ENCODE measurements at places on chromosomes 5 and 9.

GRCh38 chr9:133696071-133696472, 42.1 kb downstream of the SARDH start:
- H3K36me3 ChIP-seq = no peaks in the 10 kb centered on the region
- H3K4me3 ChIP-seq = no peak overlapping the region
- no peak for DNase-seq
- peaks cover 14% of the 10 kb centered on the region for H3K4me1 ChIP-seq

DNA sequence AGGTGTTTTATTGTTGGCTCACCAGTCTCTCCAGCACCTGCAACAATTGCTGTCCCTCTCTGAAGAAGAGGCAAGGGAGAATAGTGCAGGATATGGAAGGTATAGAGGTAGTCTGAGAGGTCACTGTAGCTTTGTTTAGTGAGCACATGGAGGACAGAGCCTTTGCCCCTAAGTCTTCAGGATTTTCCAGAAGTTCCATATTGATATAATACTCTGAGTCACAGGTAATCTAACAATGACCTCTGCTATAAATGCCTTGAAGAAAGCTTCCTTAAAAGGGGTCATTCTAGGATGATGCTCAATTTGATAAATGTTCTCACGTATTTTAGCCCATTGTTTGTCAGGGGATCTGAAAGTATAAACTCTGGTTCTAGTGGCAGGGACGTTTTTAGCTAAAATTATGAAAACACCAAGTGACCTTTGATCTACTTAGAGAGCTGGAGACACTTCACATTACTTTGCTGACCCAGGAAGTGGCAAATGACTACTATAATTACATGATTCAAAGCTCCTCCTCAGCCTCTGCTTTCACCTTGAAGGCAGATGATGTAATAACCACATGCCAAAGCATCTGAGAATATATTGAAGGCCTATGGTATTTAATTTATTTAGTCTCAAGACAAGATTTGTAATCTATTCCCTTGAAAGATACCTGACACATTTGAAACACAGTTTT, 366.9 kb upstream of the NUDT12 start:
- H3K36me3 ChIP-seq = no peaks in the 10 kb centered on the region
- no peaks in the 10 kb centered on the region for H3K27me3 ChIP-seq
- peak; percentile 25 for DNase-seq
- H3K4me1 ChIP-seq = no peaks in the 10 kb centered on the region

- H3K27me3 ChIP-seq = no peaks in the 10 kb centered on the region
- no peak overlapping the region for H3K27ac ChIP-seq
- no peak overlapping the region for H3K4me3 ChIP-seq
- H3K36me3 ChIP-seq = no peaks in the 10 kb centered on the region
- no peaks in the 10 kb centered on the region for H3K4me1 ChIP-seq
These were observed 72.3 kb downstream of the C9orf153 start for GRCh38 chr9:86187121-86187520.

DNA sequence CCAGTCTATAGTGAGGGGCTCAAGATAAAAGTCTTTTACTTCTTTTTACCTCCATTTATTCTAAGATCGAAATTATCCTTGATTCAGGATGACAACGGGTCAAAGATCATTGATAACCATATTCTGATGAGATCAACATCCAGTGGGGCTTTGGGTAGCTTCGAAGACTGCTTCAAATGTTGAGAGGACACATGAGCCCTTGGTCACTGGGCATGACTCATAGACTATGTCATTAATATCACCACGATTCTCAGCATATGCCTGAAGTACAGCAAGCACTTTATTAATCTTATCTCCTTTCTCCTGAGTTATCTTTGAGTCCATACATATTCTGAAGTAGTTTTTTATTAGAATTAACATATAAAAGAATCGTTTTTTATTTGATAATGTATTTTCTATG, 117.1 kb upstream of the DAB2 start:
- no peak overlapping the region for H3K27ac ChIP-seq
- no peaks in the 10 kb centered on the region for H3K36me3 ChIP-seq
- H3K27me3 ChIP-seq = no peaks in the 10 kb centered on the region
- no peak overlapping the region for H3K4me3 ChIP-seq
- DNase-seq = peak; percentile 12

DNA sequence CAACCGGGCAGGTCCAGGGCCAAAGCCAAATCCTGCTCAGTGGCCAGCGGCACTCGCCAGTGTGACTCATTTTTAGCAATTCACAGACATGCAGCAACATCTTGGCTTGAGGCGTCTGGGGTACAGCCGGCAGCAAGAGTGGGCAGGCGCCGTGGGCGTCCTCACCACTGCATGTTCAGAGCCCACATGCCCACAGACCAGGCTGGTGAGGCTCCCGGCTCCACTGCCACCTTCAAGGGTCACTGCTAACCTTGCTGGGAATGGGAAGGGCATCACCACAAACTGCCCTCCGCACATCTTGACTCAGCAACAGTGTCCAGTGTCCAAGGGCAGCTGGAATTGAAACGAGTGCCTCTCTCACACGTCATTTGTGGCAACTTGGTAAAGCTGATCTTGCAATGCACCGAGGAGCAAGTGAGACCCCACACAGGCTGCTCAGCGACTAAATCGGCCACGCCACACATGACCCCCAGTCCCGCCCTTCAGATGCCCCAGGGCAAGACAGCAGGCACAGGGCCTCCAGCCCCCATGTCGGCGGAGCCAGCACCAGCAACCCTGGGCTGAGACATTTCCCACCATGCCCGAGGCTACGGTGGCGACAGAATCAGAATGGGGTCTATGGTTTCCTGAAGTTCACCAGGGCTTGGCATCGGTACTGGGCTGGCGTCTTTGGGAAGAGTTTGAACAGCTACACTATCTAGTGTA, 140.3 kb downstream of the ROR2 start:
- H3K27ac ChIP-seq = no peak overlapping the region
- H3K4me3 ChIP-seq = no peak overlapping the region
- peaks cover 3% of the 10 kb centered on the region for H3K27me3 ChIP-seq
- peak; percentile 48 for DNase-seq

DNA sequence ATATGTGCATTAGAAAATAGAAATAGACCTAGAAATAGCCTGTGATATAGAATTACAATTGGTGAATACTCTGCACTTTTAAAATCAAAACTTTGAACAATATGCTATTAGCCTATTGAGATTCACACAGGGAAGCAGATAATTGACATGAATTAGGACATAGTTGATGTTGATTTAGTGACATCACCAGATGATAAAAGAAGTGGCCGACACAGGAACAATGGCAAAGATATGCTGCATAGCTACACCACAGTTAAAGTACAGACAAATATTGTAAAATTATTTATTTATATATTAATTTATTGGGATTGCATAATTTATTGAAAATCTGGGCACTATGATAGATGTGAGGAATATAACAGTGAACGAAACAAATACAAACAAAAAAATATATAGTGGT, 261.5 kb upstream of the CCNH start:
- no peak overlapping the region for H3K27ac ChIP-seq
- no peaks in the 10 kb centered on the region for H3K36me3 ChIP-seq
- no peaks in the 10 kb centered on the region for H3K27me3 ChIP-seq
- H3K4me1 ChIP-seq = no peaks in the 10 kb centered on the region

DNA sequence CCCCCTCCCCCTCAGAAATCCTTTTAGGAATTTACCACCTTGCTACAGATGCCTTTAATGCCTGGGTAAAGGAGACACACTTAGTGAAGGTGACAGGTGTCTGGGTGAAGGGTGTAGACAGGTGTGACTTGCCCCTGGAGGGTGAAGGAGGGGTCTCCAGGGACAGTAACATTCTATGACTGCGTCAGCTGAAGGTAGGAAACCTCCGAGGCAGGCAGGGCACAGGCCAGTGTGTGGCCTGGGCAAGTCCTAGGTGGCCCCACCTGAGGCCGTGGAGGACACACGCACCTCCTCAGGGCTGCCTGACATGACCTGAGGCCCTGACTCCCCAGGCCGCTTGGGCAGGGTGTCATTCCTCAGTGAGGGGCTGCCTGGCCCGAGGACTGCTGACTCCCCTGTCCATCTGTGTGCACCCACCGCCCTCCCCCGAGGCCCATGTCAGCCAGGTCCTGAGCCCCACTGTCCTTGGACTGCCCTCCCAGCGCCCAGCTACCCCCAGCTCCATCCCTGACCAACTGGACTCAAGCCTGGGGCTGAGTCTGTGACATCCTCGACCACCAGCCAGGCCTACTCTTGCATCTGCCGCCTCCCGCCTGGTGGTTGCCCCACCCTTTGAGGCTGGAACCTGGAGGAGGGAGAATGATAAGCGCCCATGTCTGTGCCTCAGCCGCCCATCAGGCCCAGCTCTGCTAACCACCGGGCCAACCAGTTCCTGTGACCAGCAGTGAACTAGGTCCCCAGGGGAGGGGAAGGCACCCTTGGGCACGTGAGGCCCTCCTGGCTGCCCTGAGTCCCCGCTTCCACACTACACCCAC, 18.4 kb downstream of the CARD19 start:
- H3K4me1 ChIP-seq = peaks cover 8% of the 10 kb centered on the region
- no peak for DNase-seq
- H3K36me3 ChIP-seq = peaks cover 3% of the 10 kb centered on the region
- no peaks in the 10 kb centered on the region for H3K27me3 ChIP-seq

DNA sequence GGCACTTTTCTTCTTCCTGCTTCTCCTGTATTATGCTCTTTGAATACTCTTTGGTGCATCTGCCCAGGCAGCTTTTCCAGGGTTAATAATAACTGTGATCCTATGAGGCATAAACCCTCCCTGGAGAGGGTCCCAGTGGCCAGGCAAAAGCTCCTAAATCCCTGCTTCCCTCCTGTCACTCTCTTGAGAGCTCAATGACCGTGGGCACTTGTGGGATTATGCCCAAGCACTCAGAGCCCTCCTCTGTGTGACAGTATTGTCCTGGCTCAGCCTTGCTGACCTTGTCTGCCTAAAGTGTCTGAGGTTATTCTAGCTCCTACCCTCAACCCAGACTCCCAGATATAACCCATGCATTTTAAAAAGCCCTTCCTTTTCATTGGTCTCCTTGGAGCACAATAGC, 51.9 kb downstream of the GALNT10 start:
- H3K4me3 ChIP-seq = no peak overlapping the region
- no peak for DNase-seq
- no peak overlapping the region for H3K27ac ChIP-seq
- H3K36me3 ChIP-seq = no peaks in the 10 kb centered on the region
- H3K4me1 ChIP-seq = no peaks in the 10 kb centered on the region
- no peaks in the 10 kb centered on the region for H3K27me3 ChIP-seq

DNA sequence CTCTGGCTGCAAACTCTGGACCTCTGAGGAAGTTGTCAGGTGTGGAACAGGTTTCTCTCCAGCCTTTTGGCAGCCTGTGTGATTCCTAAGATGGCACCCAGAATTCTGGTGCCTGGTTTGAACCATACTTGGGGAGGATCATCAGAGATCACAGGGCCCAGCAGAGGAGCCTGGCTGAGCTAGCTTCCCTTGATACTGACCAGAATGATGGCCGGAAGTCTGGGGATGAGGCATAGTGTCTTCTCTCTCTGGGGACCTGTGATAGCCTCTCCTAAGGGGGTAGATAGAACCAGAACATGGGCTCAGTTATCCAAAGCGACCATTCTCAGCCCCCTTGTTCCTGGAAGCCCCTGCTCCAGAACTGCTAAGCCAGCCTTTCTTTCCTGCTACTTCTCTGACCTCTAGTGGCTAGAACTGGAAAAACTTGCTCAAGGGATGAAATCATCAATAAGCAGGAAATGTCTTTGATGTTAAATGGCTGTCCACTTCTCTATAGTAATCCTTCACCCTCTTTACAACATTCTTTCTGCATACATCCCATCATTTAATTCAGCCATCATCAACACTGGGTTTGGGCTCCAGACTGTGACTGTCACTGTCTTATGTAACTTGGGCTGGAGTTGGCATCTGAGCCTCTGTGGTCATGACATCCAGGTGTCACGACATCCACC, 55.1 kb downstream of the C9orf152 start:
- H3K4me1 ChIP-seq = peaks cover 26% of the 10 kb centered on the region
- peaks cover 3% of the 10 kb centered on the region for H3K36me3 ChIP-seq
- no peak overlapping the region for H3K27ac ChIP-seq
- H3K4me3 ChIP-seq = no peak overlapping the region
- H3K27me3 ChIP-seq = no peaks in the 10 kb centered on the region

- no peak overlapping the region for H3K4me3 ChIP-seq
- H3K27me3 ChIP-seq = no peaks in the 10 kb centered on the region
- DNase-seq = peak; percentile 13
- no peak overlapping the region for H3K27ac ChIP-seq
These were observed 288.8 kb downstream of the ARL15 start for GRCh38 chr5:54021431-54022164.

GRCh38 chr5:132272311-132273210, 15.1 kb downstream of the PDLIM4 start:
- H3K4me3 ChIP-seq = no peak overlapping the region
- no peaks in the 10 kb centered on the region for H3K27me3 ChIP-seq

- H3K27me3 ChIP-seq = no peaks in the 10 kb centered on the region
- DNase-seq = no peak
These were observed 55.5 kb upstream of the RASGRF2 start for GRCh38 chr5:80904533-80905187.

DNA sequence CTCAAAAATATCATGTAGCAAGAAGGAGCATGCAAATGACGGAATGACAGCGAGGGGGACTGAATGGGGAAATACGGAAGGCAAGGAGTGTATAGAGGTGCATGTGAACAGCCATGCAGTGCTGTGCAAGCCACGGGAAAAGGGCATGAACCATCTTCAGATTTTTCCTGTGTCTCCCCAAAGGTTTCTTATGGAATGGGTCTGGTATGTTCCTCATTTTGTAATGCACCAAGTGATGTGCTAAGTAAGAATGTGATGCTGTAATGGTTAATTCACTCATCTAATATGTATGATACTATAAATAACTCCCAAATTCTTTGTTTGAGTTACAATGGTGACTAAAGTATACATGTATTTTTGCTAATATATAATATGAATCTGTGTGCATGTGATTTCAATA, 99.0 kb upstream of the DAB2 start:
- peaks cover 43% of the 10 kb centered on the region for H3K4me1 ChIP-seq
- no peaks in the 10 kb centered on the region for H3K27me3 ChIP-seq
- H3K4me3 ChIP-seq = no peak overlapping the region
- no peaks in the 10 kb centered on the region for H3K36me3 ChIP-seq

DNA sequence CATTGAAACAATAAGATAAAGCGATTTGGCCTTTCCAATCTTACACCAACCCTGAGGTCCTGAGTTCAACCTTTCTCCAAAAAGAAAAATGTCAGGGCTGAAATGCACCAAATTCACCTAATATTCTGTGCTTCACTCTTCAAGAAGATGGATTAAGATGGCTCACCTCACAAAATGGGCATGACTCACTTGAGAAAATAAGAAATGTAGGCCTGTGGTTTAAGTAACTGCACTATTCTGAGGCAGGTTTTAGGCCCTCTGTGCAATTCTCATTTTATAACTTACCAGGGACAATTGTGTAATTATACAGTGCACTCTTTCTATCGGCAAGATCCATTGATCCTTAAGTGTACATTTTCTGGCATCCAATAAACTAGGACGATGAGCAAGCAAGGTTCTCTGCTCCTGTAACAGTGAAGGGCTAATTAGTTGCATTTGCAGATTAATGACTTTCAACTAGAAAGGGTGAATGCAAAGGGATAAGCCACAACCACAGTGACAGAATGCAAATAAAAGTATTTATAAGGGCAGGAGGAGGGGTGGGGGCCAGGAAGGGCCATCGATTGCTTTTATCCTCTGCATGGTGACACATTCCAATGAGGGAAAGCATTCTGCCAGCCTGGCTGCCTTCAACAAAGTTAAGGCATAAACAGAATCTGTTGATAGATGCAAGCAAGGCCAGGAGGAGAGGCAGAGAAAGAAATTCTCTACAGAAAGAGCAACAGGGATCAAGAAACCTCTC, 214.5 kb downstream of the CAAP1 start:
- H3K4me3 ChIP-seq = no peak overlapping the region
- H3K27ac ChIP-seq = no peak overlapping the region
- peaks cover 4% of the 10 kb centered on the region for H3K4me1 ChIP-seq
- H3K36me3 ChIP-seq = no peaks in the 10 kb centered on the region
- DNase-seq = no peak

GRCh38 chr5:96387616-96388015, 45.4 kb downstream of the PCSK1 start:
- no peak overlapping the region for H3K27ac ChIP-seq
- no peak overlapping the region for H3K4me3 ChIP-seq
- no peaks in the 10 kb centered on the region for H3K27me3 ChIP-seq
- peaks cover 9% of the 10 kb centered on the region for H3K4me1 ChIP-seq
- no peak for DNase-seq
